A549 (cell line): ENCODE measurements at places on chromosomes 6 and 20.

GRCh38 chr20:61055180-61056010 is 196.7 kb upstream of the CDH4 start:
- DNase-seq: no peak

GRCh38 chr20:50632236-50632635 is 59.1 kb downstream of the RIPOR3 start:
- no peak for DNase-seq

GRCh38 chr6:131213501-131213990 is 78.3 kb downstream of the AKAP7 start:
- no peak for DNase-seq

DNA sequence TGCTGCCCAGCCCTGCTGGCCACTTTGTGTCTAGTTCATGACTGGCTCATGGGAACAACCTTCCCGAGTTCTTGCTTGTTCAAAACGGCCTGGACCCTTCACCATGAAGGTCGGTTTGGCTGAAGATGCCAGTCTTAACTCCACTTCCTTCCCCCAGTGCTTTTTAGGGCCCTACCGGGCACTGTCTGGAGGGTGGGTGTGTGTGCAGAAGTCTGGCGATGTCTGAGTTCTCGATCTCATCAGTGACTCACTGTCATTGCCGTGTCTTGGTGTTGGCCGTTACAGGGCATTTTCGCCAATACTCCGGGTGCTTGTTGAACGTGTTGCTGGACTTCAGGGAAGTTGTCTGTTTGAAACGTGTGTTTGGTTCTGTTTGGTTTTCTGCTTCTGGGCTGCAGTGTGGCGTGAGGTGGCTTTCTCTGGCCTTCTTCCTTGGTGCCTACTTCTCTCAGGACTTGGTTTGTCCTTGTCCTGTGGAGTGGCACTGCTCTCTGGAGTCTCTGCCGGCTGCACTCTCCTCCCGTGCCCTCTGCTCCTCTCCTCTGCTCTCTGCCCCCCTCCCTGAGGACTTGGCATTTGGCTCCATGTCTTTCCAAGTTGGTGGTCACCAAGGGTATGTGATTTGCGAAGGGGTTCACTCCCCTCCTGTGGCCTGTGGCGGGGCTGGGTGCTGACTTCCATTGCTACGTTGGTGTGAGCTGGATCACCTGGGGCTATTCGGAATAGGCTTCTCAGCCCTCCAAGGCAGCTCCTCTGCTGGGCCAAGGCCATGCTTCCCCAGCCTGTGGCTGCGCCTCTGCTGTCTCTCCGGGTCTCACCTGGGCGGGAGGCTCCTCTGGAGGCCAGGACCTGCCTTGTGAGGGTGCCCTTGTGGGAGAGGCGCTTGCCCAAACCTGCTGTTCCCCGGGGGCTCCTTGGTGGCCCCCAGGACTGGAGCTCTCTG is 38.2 kb downstream of the PYGB start:
- no peak for DNase-seq
